GM19239 (cell line): ENCODE measurements at places on chromosomes 3 and 15.
A peak's percentile ranks its signal among the peaks of the same experiment; 100 is the strongest.

GRCh38 chr3:77052733-77053670 is 13.1 kb downstream of the ROBO2 start:
- DNase-seq = no peak

DNA sequence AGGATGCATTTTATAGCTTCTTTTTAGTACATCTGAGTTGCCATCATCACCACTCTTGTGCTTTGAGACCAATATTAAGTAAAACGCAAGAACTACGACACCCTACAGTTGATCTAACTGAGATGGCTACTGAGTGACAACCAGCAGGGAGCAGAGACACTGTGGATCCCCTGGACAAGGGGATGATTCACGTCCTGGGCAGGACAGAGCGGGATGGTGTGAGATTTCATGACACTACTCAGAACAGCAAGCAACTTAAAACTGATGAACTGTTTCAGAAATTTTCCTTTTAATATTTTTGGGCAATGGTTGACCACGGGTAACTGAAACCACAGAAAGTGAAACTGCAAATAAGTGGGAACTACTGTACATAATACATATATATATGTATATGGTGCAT is 299.2 kb downstream of the ADAMTS17 start:
- DNase-seq = no peak

- no peak for DNase-seq
Measured at GRCh38 chr3:57659004-57659673, 33.7 kb downstream of the DENND6A start.

- DNase-seq = no peak
Measured at GRCh38 chr3:100737334-100737733, 28.0 kb downstream of the TFG start.

- no peak for DNase-seq
Measured at GRCh38 chr3:133014325-133014724, 23.9 kb upstream of the TMEM108 start.

DNA sequence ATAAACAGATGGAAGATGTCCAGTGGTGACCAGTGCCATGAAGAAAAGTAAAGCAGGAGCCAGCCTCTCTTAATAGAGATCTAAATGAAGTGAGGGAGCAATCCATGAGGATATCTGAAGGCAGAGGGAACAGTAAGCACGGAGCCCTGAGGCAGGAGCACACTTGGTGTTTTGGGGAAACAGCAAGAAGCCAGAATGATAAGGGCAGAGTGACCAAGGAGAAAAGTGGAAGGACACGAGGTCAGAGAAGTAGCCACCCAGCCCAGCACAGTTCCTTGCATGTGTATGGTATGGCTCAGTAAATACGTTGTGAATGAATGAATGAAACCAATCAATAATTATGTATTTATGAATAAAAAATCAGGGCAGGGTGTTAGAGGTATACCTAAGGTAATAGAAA is 11.6 kb downstream of the KLHL18 start:
- DNase-seq = no peak

DNA sequence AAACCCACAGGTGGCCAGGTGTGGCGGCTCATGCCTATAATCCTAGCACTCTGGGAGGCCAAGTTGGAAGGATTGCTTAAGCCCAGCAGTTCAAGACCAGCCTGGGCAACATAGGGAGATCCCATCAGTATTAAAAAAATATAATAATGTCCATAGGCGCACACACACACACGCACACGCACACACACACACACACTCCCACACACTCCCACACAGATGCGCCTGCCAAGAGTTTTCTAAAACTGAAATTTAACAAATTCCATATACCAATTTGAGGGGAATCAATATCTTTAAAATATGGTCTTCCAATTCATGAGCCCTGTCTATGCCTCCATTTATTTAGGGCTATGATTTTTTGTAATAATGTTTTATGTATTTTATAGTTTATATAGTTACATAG is 17.0 kb downstream of the SHISA5 start:
- no peak for DNase-seq

DNA sequence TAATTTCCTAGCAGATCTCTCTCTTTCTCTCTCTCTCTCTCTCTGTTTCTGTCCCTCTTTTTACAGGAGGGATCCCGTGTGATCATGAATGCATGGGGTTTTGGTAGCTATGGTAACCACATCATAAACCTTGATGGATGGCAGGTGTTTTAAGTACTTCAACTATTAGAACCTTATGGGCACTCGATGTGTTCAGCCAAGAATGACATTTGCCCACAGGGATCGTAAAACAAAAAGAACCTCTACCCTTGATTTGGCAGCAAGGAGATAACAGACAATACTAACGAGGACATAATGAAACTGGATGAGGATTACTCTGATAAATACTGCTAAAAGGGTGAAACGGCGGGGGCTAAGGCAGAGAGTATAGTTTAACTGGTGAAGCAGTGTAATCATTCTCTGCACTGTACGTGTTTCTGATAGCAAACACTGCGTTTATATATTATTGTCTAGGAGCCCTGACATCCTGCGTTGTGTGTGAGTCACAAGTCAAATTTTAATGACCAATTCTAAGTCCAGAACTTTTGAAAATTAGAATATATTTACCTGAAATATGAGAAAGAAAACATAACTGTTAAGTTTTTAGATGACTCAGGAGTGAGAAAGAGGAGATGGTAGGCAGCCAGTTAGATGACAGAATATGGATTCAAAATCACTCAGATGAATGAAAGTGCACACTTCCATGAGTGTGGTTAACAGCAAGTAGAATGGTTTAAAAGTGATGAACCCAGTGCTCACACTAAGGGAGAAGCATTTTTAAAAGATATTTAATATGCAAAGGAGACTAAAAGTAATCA is 80.3 kb downstream of the OTOL1 start:
- DNase-seq = no peak

DNA sequence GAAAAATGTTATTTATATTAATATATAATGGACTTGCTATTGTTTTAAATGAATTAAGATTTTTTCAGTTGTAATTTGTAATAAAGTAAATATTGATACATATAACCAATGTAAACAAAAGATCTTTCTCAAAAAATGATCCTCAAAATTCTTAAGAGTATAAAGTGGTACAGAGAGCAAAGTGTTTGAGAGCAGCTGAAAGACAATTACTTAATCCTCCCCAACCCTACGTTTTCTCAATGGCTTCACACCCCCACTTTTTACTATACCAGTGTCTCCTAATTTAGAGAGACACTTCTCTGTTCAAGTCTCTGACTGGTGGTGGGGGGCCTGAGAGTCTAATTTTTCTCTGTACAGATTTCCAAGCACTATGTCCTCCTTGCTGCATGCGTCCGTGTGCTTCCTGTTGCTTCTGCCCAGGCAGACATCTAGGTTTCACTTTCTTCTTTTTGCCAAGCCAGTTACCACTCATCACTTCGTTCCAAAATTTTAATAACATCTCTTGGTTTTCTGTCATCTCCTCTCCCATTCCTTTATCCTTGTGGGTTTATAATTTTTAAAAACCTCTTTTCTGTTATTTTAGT is 276.3 kb upstream of the DNAJC19 start:
- DNase-seq = peak; percentile 7

GRCh38 chr3:71694358-71694999 is 30.7 kb downstream of the EIF4E3 start:
- no peak for DNase-seq

DNA sequence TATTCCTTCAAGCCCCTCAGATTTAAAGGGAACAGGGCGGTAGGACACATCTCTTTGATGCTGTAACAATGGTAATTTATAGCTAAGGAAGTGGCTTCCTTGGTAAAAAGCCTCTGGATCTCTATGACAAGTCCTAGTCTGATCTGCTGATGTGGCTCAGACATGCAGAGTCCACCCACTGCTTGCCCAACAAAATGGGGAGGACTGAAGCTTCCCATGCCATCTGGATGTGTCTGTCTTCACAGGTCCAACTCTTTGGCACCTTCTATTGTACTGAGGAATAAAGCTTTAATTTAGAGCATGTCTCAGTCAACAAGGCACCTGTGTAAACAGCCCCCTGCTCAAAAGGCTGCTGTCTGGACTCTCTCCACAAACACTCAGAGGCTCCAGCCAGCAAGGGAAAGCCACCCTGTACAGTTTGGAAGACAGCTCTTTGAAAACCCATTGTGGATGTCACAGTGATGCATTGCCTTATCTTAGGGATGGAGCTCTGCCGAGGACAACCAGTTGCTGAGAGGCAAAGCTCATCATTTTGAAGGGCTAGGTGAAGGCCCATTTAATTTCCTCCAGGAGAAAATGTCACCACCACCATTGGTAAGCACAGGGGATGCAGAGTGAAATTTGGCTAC is 348.6 kb upstream of the GRM7 start:
- DNase-seq = no peak

GRCh38 chr3:116087426-116087825 is 357.9 kb downstream of the LSAMP start:
- no peak for DNase-seq

DNA sequence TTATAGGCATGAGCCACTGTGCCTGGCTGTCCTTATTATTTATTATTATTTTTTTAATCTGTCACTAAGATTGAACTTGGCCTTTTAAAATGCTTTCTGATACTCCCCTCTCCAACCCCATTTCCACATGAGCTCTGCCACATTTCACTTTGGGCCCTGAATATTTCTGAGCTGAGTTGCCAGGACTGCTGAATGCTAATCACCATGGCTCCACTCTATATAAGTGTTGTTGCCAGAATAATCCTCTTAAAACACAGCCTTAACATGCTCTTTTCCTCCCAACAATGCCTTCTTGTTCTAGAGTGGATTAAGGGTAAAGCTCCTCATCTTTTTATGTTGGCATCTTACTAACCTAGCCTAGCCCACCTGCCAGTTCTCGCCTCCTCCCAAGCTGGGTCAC is 124.4 kb downstream of the PDZRN3 start:
- no peak for DNase-seq
